GM20000 (cell line): ENCODE measurements at places on chromosomes 16 and 17.

DNA sequence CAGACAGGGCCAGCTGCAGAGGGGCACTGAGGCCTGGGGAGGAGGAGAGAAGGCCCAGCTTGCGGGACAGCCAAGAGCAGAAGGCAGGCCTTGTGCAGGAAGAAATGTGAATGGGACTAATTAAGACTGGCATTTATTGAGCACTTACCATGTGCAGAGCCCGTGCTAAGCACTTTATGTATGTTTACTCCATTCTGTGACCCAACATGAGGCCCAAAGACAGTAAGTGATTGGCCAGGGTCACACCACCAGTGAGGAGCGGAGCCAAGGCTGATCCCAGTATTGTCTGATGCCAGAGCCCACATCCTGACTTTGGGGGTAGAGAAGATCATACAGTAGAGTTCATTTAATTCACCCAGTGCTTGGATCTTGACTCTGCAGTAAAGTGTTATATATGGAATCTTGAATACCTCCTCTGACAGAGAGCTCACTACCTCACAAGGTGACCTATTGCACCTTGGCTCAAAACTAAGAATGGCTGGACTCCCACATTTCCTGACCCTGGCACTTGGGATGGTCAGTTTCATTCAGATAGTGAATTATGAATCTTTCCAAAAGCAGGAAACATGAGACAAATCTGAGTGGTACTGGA lies 13.6 kb downstream of the KATNB1 start:
- DNase-seq = no peak

DNA sequence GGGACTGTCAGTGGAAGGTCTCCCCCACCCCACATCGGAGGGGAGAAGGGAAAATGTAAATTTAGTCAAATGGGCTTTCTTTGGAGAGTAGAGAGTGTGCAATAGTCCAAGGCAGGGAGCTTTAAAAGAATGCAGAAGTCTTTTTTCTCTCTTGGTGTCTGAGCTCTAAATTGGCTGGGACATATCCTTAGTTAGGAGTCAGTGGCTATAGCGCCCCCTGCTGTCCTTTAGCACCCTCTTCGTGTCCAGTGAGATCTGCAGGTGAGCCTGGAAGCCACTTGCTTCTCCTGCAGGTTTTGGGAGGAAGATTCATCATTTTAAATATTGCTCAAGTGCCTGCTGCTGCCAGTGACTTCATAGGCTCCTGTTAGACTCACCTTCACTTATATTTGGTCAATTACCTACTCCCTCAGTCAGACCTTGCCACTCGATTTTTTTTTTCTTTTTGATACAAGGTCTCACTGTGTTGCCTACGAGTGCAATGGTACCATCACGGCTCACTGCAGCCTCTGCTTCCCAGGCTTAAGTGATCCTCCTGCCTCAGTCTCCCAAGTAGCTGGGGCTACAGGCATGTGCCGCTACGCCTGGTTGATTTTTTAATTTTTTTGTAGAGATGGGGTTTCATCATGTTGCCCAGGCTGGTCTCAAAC lies 174.8 kb downstream of the PRKCB start:
- peak; percentile 64 for DNase-seq

- DNase-seq = peak; percentile 54
Measured at GRCh38 chr16:24975428-24975889, 39.7 kb downstream of the ARHGAP17 start.

GRCh38 chr17:11598274-11599221 lies at the start of gene DNAH9:
TSS of gene DNAH9 (plus strand) at chr17:11598470. CDS start at chr17:11598499, 29 bp downstream.
- DNase-seq = no peak

DNA sequence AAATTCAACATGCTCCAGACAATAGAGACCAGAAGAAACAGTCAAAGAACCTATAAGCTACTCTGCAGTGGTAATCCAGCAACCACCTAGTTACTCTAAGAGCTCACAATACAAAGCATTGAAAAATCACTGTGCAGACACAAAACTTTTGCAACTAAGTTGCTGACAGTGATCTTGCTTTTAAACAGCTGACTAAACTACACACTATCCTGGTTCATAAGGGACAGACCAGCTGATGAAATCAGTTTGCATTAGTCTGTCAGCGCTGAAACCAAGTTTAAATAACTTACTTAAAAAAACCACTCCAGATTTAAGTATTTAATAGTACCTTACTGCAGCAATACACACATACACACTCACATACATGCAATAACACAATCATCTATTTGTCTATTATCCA lies 4.6 kb downstream of the VEZF1 start:
- no peak for DNase-seq

DNA sequence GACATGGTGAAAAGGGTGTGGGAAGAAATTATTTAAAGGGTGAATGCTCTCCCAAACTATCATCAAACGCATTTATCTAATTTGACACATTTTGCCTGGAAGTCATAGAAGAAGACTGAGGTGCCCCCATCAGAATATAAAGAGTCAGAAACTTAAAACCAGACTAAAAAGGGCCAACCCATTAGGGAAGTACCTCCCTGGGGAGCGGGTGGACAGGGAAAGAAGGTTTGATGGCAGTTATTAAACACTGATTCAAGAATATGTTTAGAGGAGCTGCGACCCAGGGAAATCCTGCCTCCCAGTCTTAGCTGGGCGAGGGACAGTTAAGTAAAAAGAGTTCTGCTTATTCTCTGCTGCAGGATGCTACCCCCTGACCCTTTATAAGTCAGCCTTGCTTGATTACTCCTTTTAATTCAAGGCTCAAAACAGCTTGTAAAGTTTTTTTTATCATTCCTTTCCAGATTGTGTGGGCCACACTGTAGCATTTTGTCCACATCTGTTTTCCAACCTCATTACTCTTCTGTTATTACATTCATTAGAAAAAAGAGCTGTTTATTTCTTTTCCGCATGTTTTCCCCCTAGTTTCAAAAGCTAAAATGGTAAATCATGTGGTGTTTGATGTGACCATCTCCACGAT lies 138.5 kb upstream of the TBX2 start:
- no peak for DNase-seq

DNA sequence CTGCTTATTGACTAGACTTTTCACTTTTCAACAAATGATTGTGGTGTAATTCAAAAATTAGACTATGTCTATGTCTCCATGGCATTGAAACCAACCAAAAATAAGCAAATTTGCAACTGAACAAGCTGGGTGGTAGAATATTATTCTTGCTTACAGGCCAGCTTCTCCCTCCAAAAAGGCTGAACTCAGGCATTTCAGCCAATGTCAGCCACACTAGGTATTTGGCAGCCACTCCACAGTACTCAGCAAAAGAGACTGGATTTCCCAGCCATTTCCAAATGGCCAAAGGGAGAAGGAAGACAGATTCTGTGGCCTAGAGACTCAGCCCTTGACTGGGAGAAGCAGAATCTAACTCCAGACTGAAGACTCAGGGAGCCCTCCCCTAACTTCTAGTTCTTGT lies 121.8 kb upstream of the IRX5 start:
- no peak for DNase-seq

DNA sequence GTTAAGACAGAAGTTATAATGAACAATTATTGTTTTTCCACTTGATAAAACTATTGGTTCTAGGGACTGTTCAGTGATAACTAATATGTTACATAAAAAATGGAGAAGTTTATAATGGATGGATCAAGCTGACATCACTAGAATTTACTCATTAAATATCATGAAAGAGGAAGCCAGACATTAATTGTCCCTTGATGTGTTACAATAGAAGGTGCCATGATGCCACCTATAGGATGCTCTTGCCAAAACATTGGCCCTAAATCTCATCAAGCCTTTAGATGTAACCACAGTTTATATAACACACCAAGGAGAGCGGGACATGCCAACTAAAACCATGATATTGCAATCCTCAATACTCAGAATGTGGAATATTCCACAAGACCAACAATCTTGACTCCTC lies 147.9 kb upstream of the MON1B start:
- DNase-seq = no peak

DNA sequence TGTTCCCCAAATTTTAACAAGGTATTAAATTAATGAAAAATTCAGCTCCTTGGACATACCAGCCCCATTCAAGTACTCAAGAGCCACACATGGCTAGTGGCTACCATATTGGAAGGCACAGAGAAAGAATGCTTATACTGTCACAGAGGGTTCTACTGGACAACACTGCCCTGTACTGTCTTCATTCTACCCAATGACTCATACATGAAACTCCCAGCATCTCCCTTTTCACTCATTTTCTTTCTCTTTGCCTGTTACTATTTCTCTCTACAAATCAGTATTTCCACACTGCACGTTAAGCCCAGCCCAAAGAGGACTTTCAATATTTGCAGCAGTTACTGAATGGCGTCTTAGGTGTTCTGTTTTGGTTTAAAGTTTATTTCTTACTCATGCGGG lies 72.1 kb upstream of the RCVRN start:
- DNase-seq = no peak

DNA sequence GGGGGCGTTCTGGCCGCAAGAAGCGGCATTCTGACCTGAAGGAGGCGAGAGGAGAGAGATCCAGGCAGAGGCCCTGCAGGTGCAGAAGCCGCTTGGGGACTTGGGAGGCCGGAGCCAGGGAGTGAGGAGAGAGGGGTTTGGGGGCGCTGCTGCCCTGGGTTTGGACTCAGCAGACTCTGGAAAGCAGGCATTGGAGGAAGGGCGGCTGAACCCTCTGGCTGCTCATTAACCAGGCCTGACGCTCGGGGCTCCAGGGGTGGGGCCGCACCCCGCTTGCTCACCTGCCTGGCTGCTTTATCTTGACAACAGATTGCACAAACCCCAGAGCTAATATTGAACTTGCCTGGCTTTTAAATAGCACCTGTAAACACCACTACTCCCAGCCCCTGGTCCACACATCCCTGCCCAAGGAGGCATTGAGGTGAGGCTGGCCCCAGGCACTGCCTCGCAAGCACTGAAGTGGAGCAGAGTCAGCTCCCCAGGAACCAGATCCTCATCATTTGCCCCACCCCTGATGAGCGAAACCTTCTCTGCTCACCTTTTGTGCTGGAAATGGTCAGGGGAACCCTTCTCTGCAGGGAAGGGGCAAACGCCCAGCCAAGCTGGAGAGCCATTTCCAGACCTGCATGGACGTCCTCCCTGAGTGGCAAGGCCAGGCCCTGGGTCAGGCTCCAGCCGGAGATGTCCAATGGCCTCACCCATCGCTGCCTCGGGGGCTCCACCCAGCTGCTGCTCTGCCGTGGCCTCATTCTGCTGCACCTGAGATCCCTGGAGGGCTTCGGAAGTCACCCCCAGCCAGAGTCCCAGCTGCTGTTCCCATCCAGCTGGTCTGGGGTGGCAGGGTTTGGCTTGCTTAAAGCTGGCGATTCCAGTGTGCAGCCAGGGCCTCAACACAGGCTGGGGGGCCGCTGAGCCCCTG lies 190.2 kb upstream of the GSE1 start:
- DNase-seq = no peak

DNA sequence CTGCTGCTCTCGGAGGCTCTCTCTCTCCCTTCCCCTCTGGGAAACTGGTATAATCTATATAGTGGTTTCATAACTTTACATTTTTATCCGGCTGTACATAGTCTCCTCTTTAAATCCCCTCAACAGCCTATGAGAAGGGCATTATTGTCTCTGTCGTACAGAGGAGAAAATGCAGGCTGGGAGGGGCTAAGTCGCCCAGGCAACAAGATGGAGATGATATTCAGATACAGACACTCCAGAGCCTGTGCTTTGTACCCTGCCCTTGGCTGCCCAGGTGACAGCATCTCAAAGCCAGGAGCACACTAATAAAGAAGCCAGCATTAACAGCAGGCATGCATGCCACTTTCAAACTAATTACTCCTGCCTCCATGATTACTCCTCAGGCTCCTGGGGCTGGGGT lies 4.7 kb upstream of the EIF1 start:
- no peak for DNase-seq

GRCh38 chr16:50657241-50657640 lies 23.9 kb downstream of the SNX20 start:
- DNase-seq = no peak

DNA sequence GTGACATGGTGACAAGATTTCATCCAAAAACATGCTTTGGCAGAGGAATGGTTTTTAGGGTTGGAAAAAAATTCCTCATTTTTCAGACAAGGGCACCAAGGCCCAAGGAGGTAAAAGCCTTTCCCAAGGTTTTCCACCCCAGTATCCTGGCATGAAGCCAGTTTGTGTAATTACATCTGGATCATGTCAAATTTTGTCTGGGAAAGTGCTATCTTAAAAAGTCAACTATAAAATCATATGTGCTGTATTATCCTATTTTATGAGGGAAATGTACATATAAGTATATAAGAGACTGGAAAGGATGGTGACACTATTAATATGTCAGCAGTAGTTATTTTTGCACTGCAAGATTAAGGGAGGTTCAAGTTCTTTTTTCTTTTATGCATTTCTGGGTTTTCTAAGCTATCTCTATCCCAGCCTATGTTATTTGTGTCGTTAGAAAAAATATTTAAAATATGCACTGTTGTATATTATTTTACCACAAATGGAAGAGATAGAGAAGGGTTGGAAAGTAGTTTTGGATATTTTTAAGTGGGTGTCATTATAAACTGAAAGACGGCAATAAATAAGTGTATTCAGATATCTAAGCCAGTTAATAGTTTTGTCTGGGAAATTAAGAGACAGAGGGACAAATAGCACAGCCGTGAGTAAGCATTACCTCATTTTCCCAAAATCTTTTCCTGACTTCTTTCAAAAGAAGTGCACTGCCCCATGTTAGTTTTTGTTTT lies 13.5 kb upstream of the FBXO47 start:
- DNase-seq = no peak

DNA sequence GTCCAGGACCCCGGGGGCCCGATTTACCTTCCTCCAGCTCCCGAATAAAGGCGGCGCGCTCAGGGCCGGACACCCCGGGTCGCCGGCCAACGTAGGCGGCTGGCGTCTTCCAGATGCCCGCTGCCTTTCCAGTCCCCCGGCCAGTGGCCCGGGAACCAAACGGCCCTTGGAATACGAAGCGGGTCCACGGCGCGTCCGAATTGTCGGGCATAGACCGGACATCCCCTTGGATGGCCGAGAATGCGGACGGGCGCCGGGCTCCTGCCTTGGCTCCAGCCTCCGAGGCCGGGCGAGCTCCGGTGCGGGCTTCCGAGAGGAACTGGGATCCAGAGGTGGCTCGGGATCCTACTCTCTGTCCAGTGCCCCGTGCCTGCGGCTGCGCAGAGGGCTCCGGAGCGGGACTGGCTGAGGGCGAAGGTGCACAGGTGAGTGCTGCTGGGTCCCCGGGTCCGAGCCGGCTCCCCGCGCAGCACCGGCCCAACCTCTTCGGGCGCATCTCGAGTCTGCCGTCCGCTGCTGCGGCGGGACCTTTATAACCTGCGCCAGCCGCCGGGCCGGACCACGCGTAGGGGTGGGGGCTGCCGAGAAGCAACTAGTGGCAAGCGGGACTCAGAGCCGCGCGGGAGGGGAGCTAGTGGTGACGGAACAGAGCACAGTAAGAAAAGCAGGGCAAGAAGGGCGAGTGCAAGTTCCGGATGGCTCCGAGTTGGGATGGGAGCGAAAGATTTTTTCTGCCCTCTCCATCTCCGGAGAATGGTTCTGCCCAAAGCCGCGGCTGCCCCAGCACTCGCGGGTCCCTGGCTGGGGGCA lies at the start of gene HAP1:
Gene HAP1 (minus strand): TSS at position 505 of the 810 bp plus-strand sequence. CDS start 9 bp downstream, at position 496.
- DNase-seq = no peak

DNA sequence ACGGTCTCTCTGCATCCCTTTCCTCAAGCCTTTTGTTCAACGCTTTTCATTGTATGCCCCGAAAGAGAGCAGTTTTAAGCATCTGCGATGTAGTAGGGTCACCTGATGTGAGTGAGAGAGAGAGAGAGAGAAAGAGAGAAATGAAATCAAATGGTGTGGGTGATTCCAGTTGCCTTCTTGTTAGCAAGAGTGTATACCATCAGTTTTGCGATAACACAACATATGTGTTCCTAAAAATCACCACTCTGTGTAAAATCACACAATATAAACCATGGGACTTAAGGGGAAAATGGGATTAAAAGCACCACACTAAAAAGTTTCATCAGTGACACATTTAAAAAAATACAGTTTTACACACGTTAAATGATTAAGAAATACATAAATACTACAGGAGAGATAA lies 1102.7 kb upstream of the EEF2KMT start:
- DNase-seq = no peak
